ENCODE measurements at places on chromosomes 12 and 14.

GRCh38 chr14:63492391-63492790, 50.8 kb downstream of the PPP2R5E start:
- no peak for DNase-seq

DNA sequence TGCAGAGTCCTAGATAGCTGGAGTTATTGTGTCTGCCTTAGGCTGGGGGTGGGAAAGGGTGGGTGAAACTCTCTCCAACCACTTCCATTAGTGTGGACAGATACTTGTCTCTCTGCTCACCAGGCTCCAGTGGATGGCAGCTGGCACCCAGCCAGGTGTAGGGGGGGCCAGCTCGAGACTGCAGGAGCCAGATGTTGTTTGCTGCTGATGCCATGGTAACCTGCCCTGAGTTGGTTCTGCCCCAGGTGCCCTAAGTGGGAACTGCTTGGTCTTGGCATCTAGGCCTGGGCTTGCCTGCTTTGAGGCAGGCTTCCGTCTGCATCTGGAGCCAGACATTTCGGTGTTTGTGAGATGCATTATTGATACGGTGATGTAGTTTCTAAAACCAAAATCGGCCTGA, 82.2 kb downstream of the ADCK1 start:
- peak; percentile 62 for DNase-seq

GRCh38 chr12:28082096-28082495, 108.2 kb upstream of the CCDC91 start:
- DNase-seq = no peak

- no peak for DNase-seq
Observed at GRCh38 chr14:82060219-82060618, 526.6 kb upstream of the SEL1L start.

GRCh38 chr14:21680072-21680471, 6.5 kb upstream of the OR4E1 start:
- DNase-seq = no peak

DNA sequence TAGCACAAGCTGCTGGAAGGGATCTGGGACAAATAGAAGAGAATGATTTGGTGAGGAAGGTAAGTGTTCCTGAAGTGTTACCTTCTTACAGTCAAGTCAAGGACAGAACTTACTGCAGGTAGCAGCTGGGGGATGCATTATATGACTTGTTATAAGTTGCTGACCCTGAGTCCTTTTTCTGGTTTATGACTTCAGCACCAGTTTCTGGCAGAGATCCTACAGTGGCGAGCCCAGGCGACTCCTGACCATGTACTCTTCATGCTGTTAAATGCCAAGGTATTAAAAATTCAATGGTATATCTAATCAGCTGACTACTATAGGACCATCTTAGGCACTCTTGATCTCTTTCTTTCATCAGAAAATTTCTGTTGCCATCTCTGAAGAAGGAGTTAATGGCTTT, 45.1 kb upstream of the ATF1 start:
- DNase-seq = no peak

DNA sequence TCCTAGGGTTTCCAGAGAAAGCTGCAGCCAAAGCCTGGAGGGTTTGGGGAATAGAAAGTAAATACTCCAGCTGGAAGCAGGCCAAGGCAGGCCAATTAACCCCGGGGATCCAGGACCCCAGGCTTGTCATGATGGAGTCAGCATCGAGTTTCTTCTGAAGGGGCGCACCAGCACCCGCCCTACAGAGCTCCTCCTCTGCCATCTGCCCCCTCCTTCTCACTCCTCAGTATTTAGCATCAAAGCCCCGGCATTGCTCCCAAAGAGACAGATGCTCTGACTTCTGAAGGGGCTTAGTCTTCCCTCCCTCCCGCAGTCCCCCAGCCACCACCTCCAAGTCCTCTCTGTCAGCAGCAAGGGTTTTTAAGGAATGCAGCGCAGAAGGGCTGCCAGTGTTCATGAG, 285.1 kb upstream of the NOS1 start:
- DNase-seq = no peak

- peak; percentile 78 for DNase-seq
Observed at GRCh38 chr12:55499810-55500252, 7.7 kb downstream of the OR6C68 start.

- DNase-seq = peak; percentile 60
Observed at GRCh38 chr12:127145929-127146789, 1120.8 kb upstream of the TMEM132C start.

DNA sequence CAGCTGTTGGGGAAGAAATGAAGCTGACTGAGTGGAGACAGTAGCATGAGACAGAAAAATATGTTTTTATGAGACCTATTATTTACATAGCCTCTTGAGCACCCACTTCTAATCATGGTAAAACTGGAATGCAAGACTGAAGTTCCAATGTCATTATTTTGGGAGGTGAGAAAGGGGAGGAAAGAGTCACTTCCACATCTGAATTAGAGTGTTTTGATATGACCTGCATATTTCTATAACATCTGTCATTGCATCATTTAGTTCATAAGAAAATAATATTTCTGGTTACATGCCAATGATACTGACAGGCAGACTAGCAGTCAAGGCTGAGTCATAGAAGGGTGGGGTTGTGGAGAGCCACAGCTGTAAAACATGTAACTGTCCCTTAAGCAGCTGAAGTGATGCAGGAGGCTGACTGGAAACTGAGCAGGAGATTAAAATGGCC, 26.7 kb downstream of the NTN4 start:
- peak; percentile 74 for DNase-seq

DNA sequence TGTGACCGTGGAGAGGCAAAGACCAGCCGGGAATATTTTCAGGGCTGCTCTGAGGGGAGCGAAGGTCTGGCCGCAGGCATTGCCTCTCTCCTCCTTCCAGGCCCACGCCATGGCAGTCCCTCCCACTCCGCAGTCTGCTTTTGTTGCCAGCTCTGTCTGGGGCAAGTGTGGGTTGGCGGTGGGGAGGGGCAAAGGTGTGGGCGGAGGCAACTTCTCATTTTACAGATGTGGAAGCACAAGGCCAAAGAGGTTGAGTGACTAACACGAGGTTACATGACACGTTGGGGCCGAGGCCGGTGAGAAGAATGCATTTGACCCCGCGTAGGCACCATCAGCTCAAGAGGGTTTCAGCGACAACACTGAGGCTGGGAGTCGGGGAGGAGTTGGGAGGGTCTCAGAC, 6.1 kb upstream of the FAIM2 start:
- no peak for DNase-seq

GRCh38 chr12:21416511-21417121, 20.8 kb upstream of the PYROXD1 start:
- DNase-seq = no peak

DNA sequence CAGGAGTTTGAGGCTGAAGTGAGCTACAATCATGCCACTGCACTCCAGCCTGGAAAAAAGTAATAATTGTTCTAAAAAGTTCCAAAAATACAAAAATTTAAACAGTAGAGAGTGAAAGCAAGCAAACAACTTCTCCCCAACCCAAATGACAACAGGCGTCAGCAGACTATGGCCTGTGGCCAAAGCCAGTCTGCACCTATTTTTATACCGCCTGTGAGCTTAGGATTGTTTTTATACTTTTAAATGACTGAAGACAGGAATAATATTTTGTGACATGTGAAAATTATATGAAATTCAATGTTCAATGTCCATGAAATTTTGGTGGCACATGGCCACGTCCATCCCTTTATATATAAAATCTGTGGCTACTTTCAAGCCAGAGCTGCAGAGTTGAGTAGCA, 48.2 kb upstream of the TMCC3 start:
- no peak for DNase-seq

- DNase-seq = no peak
Observed at GRCh38 chr12:13005649-13006048, 5.6 kb upstream of the HEBP1 start.

DNA sequence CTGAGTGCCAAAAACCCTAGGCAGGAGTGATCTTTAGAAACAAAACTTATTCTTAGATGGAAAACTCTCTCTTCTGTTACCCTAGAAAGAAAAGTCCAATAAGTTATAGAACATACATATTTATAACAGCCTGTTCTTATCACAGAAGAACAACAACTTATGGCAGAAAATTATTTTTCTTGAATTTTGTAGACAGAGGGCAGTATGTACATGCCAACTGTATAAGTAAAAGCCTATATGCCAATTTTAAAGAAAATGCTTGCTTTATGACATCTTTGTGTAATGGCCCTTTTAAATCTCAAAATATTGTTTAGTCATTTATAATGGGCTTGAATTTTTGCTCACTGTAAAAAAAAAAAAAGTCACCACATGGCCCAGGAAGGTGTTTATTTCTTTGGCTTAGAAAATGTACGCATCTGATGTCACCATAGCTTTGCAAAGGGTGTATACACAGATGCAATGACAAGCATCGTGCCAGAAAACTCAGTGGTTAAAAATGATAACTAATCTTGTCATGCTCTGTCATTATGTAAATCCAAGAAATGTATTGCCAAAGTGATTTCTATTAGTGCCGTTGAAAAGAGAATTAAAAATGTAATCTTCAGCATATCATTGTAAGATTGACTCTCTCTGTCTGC, 38.3 kb upstream of the GRIP1 start:
- DNase-seq = peak; percentile 14

GRCh38 chr12:89994911-89995310, 286.3 kb upstream of the ATP2B1 start:
- no peak for DNase-seq

- DNase-seq = peak; percentile 53
Observed at GRCh38 chr14:95683793-95684192, 2.4 kb upstream of the TCL1B start.

GRCh38 chr12:77578466-77579220, 252.1 kb upstream of the NAV3 start:
- no peak for DNase-seq

GRCh38 chr12:100401660-100402059, 44.8 kb downstream of the SLC17A8 start:
- no peak for DNase-seq

GRCh38 chr14:65847075-65847847, 434.7 kb downstream of the FUT8 start:
- DNase-seq = peak; percentile 73

DNA sequence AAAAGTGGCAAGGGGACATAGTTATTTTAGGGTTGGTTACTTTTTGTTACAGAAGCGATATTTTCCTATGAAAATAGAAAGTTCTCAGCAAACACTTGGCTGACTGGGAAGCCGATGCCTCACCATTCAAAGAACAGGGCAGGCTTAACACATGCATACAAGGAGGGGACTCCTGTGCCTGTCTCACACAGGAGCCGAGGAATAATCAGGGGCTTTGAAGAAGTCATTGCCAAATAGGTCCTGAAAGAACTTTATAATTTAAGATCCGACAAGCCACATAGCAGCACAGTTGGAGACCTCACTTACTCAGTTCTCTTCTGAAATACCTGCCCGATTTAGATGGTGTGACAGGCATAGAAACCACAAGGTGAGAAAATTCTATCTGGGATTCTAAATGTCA, 389.8 kb downstream of the EMP1 start:
- no peak for DNase-seq

GRCh38 chr14:24238123-24238522, 4.3 kb downstream of the TINF2 start:
- DNase-seq = no peak

DNA sequence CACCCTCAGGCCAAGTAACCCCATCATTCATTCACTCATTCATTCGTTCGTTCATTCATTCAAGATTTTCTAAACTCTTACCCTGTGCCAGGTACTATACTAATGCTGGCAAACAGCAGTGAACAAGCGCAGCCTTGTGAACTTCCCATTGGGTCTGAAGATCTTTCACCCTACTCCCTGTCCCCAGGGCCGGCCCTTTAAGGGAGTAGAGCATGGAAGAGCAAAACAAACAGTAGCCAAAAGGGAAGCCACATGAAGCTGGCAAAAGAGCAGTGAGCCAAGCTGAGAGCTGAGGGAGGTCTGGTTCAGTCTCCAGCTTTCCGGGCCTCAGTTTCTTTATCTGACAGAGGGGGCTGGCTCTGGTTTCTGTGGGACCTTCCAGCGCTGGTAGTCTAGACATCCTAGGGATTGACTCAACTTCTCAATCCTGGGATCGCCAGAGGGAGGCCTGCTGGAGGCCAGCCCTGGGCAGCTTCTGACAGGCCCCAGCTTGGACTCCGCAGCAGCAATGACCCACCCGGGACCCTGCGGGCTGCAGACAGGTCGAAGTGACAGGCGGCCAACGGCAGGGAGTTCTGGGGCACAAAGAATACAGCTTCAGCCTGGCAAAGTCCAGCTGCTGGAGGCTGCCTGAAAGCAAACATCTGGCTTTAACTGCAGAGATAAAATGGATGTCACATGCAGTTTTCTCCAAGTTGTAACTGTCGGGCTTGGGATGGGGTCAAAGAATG, 27.1 kb downstream of the ACTN1 start:
- DNase-seq = no peak

DNA sequence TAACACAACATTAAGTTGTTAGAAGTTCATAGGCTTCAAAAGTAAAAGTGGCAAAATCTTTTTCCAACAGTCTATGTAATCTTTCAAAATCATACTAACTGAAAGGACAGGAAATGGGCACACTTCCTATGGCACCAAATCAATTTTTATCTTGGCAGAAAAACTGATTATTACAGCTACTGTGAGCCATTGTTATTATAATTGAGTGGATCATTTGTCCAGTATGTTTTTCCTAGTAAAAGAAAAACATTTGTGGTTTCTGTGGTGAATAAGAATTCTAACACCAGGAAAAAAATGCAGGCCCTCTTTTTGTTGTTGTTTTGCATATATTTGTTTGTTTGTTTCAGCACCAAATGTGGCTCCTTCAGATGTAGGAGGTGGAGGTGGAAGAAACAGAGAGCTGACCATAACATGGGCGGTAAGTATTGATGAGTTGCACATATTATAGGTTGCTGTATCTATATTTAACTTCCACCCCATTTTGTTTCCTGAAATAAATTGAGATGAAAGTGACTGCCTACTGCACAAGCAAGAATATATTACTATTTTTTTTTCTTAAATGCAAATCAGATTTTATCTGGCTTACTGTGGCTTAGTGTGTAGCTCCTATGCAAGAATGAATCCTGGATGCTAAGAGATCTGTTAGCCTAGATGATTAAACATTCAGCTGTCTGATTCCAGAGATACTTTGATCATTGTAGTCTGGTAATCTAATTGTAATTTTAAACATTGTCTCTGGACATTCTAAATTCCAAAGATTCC, 174.1 kb upstream of the PDZRN4 start:
- no peak for DNase-seq

- no peak for DNase-seq
Observed at GRCh38 chr12:24625103-24625502, 323.8 kb downstream of the BCAT1 start.

GRCh38 chr12:106633451-106633823, 50.6 kb downstream of the RFX4 start:
- DNase-seq = no peak

- no peak for DNase-seq
Observed at GRCh38 chr12:67855103-67855502, 134.1 kb upstream of the IFNG-AS1 start.

DNA sequence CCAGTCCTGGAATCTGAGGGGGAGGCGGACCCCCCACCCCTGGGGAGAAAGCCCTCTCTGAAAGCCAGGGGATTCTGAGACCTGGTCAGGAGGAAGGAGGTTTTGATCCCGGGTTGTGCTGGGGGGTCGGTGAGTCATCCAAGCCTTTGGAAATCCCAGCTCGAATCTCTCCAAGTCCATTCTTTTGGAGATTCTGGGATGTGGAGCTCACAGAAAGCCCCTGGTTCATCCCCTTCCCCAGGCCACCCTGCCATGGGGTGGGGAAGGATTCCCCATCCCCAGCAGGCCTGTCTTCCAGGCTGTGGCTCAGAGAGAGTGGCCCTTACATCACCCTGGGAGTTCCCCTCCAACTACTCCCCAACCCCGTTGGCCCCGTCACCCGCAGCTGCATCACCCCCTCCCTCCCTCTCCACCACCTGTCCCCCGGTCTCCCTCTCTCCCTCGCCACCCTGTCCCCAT, 14.3 kb downstream of the EXOC3L4 start:
- DNase-seq = no peak

Measured in hematopoietic multipotent progenitor cell treated with erythropoietin and hydrocortisone succinate and interleukin-3 and kit ligand, for 6 days (in vitro differentiated cells).